ENCODE measurements at places on chromosomes 13 and 19. TPM values are rescaled to one million over a fixed set of nuclear protein-coding genes. Genes with fewer than 3 reads are reported as not detected.

NOVA2 gene
- 4.1 TPM for polyA plus RNA-seq

AP1M2 gene
- polyA plus RNA-seq: 35.5 TPM

ANKRD24 gene
- polyA plus RNA-seq: 1.4 TPM

NANOS3 gene
- 1.2 TPM for polyA plus RNA-seq

DNA sequence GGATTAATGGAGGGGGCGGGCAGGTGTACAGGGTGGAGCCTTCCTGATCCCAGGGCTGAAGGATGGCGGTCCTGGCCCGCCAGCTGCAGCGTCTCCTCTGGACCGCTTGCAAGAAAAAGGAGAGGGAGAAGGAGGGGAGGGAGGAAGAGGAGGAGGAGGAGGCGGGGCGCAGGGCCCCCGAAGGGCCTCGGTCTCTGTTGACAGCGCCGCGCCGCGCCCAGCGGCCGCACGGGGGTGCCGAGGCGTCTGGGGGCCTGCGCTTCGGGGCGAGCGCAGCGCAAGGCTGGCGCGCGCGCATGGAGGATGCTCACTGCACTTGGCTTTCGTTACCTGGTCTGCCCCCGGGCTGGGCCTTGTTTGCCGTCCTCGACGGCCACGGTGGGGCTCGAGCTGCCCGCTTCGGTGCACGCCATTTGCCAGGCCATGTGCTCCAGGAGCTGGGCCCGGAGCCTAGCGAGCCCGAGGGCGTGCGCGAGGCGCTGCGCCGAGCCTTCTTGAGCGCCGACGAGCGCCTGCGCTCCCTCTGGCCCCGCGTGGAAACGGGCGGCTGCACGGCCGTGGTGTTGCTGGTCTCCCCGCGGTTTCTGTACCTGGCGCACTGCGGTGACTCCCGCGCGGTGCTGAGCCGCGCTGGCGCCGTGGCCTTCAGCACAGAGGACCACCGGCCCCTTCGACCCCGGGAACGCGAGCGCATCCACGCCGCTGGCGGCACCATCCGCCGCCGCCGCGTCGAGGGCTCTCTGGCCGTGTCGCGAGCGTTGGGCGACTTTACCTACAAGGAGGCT, at the start of gene PPM1N:
Gene PPM1N (plus strand): TSS at position 33 of the 785 bp plus-strand sequence. CDS start 30 bp downstream, at position 63.
- DNase-seq: no peak

DNA sequence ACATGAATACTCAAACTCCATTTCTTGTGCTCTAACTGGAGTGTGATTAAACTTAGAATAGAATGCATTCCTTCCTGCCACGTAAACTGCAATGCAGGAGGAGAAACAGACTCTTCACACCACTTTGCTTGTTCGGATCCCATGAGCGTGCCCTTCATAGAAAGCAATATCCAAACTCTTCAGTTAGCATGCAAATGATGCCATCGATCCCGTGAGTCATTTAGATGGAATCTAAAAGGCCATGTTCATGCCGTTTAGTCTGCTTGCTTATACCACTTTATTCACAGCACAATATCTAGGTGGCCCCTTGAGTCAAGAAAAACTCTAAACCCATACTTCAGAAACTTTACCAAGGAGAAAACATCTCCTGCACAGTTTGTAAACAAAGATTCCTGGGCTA, 225.8 kb downstream of the OXGR1 start:
- no peak for DNase-seq

DNA sequence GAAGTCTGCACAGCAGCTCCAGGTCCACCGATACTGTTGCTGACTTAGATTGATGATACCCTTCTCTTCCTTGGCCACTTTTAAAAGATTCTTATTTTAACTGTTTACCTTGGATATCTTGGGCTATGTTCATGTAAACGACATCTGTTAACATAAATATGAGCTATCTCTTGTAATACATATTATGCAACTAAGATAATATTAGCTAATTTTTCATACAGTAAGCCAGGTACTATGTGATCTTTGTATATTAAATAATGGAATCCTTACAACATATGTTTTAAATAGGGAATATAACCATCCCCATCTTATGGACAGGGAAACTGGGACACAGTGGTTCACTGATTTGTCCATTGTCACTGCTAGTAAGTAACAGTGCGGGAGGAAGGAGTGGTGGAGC, 37.9 kb downstream of the TNFRSF19 start:
- no peak for DNase-seq

- peak; percentile 41 for DNase-seq
Measured at GRCh38 chr13:22497991-22498780, 682.6 kb upstream of the SGCG start.

DNA sequence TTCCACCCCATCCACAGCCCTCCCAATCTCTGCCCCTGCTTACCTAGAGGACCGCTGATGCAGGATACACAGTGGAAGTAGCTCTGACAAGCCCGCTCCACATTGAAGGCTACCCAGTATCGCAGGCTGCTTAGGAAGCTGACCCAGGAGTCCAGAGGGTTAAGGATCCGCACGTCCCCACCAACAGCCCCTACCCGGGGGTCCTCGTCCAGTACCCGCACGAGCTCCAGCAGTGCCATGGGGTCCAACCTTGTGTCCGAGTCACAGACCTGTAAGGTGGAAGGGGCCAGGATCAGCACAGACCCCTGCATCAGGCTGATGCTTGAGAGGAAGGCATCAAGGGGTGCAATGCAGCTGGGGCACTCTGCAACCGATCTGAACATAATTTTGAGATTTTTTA, 6.9 kb downstream of the HAS1 start:
- DNase-seq: no peak

DNA sequence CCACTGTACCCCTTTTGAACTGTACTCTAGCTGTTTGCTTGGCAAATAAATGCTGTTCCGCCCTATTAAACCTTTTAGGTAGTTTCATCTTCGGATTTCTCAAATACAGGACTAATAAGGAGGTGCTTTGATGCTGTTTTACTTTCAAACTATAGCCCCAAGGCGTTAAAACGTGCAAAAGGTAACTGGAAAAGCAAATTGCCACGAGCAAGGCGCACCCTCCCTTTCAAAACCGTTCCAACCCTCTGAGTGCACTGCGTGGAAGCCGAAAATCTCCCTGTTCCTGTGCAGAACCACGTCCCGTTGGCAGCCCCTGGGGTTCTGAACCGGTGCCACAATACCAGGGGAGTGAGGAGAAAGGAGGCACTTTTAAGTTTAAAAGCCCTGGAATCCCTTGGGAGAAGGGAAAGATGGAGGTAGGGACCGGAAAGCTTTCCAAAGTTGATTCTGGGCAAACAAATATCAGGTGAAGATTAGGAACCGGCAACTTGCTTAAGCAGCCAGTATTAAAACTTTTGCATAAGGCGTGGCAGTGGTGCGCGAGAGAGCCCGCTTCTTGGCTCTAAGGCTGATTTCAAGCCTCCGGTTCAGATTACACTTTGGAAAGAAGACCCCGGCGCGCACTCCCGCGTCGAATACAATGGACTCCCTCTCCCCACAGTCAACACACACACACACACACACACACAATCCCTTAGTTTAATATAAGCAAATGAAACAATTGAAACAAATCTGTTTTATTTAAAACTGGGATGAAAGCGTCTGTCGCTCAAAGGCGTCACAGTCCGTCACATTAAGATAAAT, 9.5 kb downstream of the POU4F1 start:
- DNase-seq: no peak

- DNase-seq: no peak
Measured at GRCh38 chr19:40232479-40232878, 6.0 kb upstream of the CCNP start.

- no peak for DNase-seq
Measured at GRCh38 chr19:55696301-55697068, 21.5 kb downstream of the EPN1 start.

DNA sequence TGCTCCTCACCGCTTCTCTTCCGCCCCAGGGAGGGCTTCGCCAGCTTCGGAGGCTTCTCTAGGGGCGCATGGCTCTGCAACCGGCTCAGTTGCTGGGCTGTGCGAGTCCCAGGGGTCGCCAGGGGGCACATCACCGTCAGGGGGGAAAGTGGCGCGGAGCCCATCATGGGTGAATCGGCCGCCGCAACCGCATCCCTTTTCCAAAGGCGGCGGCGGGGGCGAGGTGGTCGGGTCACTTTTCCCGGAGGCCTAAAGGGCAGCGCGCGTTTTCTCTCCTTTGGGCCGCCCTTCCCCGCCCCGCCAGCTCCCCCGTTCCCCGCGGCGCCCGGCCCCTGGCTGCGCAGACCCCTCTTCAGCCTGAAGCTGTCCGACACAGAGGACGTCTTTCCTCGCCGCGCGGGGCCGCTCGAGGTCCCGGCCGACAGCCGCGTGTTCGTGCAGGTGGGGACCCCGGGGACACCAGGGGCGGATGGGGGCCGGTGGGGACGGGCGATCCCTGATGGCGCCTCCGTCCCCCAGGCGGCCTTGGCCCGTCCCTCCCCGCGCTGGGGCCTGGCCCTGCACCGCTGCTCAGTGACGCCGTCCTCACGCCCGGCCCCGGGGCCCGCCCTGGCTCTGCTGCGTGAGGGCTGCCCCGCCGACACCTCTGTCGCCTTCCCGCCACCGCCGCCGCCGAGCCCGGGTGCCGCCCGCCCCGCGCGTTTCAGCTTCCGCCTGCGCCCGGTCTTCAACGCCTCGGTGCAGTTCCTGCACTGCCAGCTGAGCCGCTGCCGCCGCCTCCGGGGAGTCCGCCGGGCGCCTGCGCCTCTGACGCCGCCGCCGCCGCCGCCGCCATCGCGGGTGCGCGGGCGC, 1.7 kb downstream of the TGFBR3L start:
- no peak for DNase-seq

DNA sequence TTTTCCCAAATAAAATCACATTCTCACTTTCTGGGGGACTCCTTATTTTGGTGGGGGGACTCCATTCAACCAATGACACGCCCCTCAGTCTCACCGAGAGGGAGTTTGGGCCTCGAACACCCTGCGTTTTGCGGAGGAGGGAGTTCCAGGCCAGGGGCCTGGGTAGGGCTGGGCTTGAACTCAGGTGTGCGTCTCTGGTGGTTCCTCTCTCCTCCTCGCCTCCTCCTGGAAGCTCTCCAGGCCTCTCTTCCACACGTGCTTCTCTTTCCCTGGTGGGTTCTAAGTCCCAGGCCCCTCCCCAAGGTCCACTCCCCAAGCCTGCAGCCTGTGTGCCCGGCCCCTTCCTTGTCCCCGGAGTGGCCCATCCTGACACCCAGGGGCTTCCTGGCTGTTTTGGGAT, 14.7 kb downstream of the MEX3D start:
- no peak for DNase-seq

DNA sequence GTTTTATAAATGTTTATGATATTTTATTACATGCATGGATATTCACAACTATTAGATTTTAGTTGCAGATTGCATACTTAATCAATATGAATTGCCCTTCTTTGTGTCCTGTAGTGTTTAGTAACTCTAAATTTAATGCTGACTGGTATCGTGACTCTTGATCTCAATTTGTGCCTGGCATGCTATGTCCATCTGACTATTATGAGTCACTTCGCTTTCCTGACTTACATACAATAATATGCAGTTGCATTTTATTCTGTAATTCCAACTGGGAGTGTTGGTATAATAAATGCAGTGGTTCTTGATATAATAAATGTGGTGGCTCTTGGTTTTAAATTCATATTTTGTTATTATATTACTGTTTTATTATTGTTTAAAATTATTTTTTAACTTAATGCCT, 277.5 kb downstream of the LIG4 start:
- no peak for DNase-seq

DNA sequence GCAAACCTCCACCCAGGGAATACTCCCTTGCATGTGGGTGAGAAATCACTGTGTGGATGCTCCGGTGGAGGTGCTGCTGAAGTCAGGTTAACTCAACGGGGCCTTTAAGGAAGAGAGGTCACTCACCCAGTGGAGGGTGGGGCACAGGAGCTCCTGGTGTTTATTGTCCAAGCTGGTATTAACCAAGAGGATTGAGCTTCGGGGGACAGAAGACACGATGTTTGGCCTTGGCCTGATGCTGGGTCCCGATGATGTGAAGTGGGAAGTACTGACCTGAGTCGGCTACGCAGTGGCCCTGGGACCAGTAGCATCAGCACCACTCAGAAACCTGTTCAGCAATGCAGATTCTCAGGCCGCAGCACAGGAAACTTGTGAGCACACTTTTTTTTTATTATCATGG, 85.7 kb upstream of the WASF3 start:
- DNase-seq: no peak

DNA sequence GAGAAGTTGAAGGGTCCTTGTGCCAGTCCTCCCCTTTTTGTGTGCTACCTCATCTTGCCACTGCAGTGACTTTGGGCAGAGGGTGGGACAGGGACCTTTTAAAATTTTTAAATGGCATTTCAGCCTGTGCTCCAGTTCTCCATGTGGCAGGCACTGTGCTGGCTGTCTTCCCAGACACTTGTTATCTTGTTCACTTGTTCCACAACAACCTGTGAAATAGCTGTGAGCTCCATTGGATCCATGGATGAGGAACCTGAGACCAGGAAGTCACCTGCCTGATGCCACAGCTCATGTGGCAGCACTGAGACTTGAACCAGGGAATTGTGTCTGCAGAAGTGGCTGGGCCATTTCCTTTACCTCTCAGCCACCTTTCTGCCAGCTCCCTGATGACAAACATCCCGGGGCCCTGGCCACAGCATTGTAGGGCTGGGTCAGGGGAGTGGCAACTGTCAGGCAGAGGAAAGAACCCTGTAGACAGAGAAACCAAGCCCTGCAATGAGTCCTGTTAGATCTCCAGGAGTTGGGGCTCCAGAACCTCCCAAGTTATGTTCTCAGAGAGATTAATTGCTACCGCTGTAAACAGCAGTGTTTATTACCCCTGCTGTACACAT, 6.4 kb downstream of the EGLN2 start:
- DNase-seq: no peak

DNA sequence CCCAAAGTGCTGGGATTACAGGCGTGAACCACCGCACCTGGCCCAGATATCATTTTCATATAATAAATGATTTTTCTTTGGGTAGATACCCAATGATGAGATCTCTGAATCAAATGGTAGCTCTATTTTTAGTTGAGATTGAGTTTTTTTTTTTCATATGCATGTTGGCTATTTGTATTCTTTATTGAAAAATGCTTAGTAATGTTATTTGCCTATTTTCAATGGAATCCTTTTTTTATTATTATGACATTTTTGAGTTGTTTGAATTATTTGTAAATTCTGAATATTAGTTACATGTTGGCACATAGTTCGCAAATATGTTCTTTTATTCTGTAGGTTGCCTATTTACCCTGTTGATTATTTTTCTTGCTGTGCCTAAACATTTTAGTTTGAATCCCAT, 55.8 kb downstream of the ZNF254 start:
- no peak for DNase-seq

DNA sequence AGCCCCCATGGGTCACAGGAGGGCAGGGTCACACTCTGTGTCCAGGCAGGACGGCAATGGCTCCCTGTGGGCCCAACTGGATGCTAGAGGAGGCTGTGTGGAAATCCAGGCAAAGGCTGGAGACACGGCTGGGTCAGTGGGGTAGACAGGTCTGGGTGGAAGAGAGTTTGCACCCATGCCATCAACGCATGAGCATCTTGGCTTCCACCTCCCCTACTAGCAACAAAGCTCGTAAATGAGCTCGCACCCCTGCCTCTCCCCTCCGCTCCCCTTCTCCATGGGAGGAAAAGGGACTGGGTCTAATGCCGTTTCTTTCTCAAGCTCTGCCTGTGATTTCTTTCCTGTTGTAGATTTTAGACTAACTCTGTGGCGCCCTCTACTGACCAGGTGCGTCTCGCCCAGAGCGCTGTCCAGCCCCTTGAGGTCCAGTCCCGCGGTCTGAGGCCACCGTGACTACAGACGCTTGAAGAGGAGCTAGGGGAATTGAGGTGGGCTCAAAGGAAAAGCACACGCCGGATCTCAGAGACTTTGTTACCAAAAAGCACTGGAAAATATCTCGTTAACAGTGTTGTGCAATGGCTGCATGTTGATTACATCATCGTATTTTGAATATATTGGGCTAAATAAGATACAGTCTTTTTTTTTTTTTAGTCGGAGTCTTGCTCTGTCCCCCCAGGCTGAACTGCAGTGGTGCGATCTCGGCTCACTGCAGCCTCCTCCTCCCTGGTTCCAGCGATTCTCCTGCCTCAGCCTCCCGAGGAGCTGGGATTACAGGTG, 50.7 kb upstream of the USP29 start:
- DNase-seq: peak; percentile 84

Data from left kidney (tissue), 8 donors.